ENCODE measurements at places on chromosomes 11 and 22.

GRCh38 chr11:108501396-108501795, 3.2 kb upstream of the POGLUT3 start:
- no peak for DNase-seq

DNA sequence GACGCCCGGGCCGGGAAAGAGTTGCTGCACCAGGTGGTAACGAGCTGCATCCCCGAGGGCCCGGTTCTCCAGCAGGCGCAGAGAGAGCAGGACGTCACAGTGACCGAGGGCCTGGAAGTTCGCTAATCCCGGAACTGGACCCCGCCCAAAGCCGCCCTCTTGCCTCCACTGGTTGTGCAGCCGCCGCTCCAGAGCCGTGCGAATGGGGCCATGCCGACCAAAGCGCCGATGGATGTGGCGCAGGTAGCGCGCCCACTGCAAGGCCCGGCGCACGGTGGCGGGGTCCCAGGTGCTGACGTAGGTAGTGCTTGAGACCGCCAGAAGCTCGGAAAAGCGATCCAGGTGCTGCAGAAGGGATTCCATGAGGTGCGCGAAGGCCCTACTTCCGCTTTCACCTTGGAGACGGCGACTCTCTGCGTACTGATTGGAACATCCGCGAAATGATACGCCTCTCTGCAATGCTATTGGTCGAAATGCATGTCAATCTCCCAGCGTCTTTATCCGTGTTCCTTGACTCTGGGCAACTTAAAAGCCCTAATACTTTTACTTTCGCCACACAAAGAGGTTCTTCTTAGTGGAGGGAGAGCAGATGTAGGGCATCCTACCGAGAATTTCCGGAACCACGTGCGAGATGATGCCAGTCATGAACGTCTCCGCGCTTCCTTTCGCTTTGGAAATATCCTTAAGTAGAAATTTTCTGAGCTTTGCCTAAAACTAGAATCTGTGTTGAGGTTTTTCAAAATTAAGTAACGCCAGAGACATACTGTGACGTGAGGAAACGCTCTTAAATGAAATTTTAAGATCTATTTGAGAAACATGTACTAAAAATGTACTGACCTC, at the start of gene FANCF:
TSS of gene FANCF (minus strand) at position 376 of the 840 bp plus-strand sequence. CDS start at position 363, 13 bp downstream.
- peak; percentile 99 for DNase-seq

DNA sequence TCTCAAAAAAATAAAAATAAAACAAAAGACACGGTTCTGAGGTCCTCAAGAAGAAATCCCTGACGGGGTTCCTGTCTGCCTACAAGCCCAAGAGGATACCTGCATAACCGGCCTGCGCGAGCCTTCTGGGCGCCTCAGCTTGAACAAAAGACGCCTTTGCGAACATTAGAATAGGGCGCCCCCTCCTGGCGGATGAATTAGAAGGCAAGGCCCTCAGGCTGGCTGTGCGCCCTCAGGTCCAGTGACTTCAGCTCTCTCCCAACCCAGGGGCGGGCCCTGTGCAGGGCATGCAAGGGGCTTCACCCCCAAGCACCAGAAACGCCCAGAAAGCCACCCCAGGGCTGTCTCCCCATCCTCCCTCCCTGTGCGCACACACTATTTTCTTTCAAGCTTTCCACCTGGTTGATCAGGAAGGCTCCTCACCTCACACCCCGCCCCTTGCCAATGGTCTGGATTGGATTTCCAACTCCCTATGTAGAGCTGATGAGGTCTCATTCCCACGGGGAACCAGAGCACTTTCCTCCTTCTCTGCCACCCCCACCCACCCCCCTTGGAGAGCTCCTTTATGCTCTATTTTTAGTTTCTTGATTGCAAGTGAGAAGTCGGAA, 273.3 kb downstream of the BUD13 start:
- DNase-seq = peak; percentile 66

DNA sequence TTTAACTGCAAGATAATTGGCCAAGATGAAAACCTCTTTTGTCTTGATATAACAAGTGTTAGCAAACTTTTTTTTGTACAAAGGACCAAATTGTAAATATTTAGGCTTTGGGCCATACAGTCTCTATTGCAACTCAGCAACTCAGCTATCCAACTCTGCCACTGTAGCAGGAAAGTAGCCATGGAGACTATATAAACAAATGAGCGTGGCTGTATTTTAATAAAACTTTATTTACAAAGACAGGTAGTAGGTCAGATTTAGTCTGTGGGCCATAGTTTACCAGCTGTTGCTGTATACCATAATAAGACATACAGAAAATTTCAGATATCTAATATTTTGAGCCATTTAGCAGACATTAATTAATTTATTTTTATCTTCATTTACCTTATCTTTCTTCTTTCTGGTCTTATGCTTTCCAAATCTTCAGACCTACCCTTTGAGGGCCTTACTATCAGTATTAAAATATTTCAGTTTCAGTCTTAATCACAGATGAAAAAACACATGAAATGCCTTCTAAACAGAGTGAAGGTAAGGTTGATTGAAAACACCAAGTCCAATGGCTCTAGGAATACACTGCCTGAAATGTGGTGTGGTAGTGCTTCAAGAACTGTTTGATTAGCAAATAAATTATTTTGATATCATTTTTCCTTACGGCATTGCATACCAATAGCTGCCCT, 256.9 kb upstream of the CTSC start:
- no peak for DNase-seq

DNA sequence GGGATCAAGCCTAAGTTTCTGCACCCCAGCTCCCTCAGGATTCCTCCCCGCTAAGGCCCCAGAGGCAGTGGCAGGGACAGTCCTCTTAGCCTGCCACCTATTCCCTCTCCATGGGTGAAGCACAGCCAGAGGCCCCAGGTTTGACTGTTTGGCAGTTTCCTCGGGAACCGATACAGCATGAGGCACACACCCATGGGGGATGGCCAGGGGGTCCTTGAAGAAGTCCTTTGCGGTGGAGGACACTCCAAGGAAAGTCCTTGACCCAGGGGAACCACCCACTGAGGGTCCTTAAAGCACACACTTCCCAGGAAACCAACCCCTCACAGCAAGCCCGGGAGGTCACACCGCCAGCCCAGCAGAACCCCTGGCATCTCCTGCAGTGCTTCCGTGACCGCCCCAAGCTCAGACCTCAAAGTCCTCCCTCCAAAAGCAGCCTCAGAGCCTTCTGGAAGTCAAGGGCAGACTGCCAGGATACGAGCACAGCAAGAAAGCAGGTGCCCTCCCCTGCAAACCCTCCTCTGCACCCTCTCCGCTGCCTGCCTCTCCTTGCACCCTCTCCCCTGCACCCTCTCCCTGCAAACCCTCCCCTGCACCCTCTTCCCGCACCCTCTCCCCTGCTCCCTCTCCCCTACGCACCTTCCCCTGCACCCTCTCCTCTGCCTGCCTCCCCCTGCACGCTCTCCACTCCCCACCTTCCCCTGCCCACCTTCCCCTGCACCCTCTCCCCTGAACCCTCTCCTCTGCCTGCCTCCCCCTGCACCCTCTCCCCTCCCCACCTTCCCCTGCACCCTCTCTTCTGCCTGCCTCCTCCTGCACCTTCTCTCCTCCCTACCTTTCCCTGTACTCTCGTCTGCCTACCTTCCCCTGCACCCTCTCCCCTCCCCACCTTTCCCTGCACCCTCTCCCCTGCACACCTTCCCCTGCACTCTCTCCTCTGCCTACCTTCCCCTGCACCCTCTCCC, 1.4 kb downstream of the SIGIRR start:
- peak; percentile 54 for DNase-seq

- peak; percentile 9 for DNase-seq
These were observed 141.4 kb downstream of the NTM start for GRCh38 chr11:131511794-131512193.

- DNase-seq = peak; percentile 68
These were observed 59.0 kb downstream of the MYH9 start for GRCh38 chr22:36328635-36329253.

DNA sequence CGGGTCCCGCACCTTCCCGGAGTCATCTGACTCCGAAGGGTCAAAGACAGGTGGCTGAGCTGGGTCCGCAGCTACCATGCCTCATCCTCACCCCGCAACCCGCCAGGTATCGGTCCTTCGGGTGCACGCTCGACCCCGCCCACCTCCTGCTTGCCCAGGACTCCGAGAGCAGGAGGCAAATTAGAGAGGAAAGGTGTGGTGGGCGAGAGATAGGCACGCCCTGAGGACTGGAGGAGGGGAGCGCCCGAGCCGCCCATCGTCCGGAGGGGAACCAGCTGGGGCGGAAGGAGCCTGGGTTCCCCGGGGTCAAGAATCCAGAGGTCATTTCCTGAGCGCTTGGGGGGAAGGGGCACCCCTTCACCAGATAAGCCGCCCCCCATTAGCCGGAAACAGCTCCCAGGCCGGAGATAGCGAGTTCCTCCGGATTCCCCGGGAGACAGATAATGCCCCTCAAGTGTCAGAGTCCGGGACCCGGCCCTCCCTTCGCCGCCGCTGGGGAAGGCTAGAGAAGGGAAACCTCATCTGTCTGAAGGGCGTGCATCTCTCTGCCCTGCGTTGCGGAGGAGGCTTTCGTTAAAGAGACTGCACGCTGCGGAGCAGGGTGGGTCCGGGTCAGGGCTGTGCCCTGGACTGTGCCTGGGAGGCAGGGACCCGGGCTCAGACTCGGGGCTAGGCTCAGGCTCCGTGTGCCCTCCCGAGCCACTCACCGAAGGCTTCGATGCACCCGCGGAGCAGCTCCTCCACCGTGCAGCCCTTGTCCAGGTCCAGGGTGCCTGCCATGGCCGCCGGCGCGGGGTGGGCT, 1.7 kb downstream of the RASGRP2 start:
- no peak for DNase-seq

DNA sequence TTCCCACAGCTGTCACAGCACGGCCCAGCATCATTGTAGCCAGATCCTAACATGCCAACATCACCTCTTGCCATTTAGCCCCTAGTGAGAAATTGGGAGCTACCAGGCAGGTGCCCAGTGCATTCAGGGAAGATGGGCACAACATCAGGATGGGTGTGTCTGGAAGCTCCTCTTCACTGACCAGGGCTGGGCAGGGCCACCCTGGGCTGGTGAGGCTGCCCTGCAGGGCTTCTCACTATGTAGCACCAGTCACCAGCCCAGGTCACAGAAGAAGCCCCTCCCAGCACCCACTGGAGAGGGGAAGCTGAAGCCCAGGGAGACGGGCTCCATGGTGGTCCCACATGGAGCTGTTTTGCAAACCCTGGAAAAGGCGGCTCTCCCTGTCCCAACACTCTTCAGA, 13.9 kb downstream of the ZNF74 start:
- no peak for DNase-seq

GRCh38 chr11:31960126-31960525, 130.7 kb upstream of the RCN1 start:
- DNase-seq = no peak

GRCh38 chr11:31664129-31664528, 147.0 kb downstream of the PAX6 start:
- no peak for DNase-seq

GRCh38 chr11:121839781-121840180, 276.2 kb downstream of the BLID start:
- no peak for DNase-seq

DNA sequence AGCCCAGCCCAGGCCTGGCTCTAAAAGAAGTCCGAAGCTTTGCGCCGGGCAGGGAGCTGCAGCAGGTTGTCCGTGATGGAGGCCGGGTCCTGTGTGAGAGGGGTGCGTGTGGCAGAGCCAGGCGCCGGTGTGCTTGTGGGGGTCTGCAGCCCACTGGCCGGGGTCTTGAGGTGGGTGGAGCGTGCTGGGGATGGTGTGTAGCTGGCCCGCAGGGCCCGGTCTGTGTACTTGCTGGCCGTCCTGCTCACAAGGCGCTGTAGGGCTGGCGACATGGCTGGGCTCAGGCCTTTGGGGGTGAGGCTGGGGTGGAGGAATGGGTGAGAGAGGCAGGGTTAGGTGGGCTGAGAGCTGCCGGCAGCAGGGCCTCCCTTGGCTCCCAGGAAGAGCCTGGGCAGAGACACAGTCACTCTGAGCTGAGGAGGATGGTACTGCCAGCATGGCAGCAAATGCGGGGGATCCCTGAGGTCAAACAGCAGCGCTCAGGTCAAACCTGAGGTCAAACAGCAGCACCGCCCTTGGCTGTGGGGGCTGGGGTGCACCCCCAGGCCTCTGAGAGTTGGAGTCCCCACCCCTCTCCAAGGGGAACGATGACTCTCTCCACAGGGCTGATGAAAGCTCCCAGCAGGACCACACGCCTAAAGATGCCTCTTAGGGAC, 3.2 kb downstream of the TSSK2 start:
- no peak for DNase-seq

- no peak for DNase-seq
These were observed 214.6 kb downstream of the NTM start for GRCh38 chr11:131584785-131585592.

DNA sequence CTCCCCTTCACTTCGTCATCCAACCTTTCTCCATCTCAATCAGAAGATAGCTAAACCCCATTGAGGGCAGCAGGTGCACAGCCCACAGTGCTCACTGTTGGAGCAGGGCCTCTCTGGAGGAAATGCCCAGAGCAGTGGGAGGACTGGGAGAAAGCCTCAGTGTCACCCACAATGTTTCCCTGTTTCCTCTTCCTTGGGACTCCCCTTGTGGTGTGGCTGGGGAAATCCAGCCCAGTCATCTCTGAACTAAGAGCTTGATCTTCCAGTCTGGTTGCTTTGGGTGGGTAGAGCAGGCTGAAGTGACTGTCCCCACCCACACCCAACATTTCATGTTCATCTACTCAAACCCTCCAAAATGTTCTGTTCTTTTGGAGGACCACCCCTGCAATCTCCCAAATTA, 29.8 kb upstream of the EED start:
- DNase-seq = no peak

GRCh38 chr22:35900483-35901168, 128.0 kb downstream of the RBFOX2 start:
- DNase-seq = no peak

GRCh38 chr11:64152841-64153691, 12.8 kb downstream of the MACROD1 start:
- peak; percentile 94 for DNase-seq

GRCh38 chr11:73293356-73293936, 14.6 kb upstream of the ARHGEF17 start:
- no peak for DNase-seq

- no peak for DNase-seq
These were observed 102.8 kb downstream of the WNT11 start for GRCh38 chr11:76103460-76103859.

GRCh38 chr11:123461164-123461563, 31.1 kb downstream of the GRAMD1B start:
- DNase-seq = no peak

GRCh38 chr11:96234866-96235441, 108.0 kb downstream of the MAML2 start:
- no peak for DNase-seq

DNA sequence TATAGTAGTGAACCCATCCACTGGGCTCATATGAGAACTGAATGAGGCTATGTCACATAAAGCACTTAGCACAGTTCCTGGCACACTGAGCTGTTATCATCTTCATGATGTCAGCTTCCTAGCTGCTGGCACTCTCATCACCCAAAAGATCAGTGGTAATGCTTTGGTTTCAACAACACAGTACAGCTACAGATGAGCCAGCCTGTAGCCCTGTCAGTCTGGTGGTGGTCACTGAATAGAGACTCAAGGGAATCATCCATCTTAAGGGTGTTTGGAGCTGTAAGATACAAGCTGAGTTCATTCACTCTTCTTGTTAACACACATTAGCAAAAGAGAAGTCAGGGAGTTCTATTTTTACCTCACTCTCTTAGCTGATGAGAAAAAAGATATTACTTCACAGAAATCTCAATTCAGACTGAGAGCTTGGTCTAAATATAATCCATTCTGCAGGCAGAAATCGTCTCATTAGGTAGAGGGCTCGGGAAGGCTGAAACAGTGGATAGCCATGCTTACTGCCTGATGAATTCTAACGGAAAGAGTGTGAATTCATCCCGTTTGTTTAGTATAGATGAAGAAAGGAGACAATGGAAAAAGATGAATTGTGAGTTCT, 6.3 kb upstream of the SLC1A2 start:
- no peak for DNase-seq

- DNase-seq = no peak
These were observed 758 bp downstream of the PDXP start for GRCh38 chr22:37659066-37659896.

GRCh38 chr11:72744474-72744873, 7.7 kb downstream of the ARAP1 start:
- DNase-seq = no peak

All from A549 (cell line).